ENCODE measurements at places on chromosomes 7 and 10.

GRCh38 chr7:1526271-1526754 lies 4.2 kb upstream of the MAFK start:
- DNase-seq, result no peak

- DNase-seq, result peak; percentile 73
Measured at GRCh38 chr10:132397671-132398565, 918 bp downstream of the PWWP2B start.

- DNase-seq, result no peak
Measured at GRCh38 chr7:87188930-87189329, 30.6 kb downstream of the TMEM243 start.

DNA sequence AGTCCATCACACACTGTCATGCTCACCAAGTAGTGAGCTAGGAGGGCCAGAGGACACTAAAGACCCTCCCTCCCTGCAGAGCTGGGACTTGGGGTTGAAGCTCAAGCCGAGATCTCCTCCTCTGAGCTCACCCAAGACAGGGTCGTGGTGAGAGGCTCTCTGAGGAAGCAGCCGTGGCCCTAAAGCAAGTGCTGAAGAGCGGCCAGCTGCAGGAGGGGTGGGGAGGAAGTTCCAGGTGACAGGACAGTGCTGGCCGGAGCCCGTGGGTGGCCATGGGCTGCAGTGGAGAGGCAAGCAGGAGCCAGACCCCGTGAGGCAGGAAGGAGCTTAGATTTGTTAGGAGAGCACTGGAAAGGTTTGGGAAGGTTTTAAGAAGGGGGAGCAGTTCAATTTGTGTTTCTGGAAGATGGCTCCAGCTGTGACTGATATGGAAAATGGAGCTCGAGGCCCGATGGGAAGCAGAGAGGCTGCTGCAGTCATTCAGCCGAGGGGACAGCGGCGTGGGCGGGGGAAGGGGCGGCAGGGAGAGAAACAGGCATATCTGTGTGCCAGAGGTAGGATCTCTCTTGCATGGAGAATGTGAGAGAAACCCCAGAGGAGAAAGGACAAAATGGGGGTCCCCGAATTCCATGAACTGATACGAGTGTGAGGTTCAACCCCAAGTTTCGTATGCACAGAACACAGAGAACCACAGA lies 26.9 kb upstream of the DNAAF5 start:
- no peak for DNase-seq

DNA sequence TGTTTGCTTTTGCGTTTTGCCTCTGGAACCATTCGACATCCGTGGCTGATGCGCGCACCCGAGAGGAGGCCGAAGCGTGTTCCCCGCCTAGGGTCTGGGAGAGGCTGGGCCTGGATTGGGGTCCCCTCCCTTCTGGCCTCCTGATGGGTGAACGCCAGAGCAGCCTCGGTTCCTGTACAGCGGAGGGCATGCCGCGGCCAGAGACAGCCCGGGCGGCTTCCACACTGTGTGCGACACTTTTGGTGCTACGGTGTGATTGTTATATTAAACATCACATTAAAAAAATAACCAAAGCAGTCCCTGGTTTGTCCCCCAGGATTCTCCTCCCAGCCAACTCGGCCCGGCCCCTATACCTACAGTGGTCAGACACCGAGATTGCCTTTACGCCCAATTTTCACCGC lies 3.7 kb upstream of the HOXA7 start:
- DNase-seq, result no peak

DNA sequence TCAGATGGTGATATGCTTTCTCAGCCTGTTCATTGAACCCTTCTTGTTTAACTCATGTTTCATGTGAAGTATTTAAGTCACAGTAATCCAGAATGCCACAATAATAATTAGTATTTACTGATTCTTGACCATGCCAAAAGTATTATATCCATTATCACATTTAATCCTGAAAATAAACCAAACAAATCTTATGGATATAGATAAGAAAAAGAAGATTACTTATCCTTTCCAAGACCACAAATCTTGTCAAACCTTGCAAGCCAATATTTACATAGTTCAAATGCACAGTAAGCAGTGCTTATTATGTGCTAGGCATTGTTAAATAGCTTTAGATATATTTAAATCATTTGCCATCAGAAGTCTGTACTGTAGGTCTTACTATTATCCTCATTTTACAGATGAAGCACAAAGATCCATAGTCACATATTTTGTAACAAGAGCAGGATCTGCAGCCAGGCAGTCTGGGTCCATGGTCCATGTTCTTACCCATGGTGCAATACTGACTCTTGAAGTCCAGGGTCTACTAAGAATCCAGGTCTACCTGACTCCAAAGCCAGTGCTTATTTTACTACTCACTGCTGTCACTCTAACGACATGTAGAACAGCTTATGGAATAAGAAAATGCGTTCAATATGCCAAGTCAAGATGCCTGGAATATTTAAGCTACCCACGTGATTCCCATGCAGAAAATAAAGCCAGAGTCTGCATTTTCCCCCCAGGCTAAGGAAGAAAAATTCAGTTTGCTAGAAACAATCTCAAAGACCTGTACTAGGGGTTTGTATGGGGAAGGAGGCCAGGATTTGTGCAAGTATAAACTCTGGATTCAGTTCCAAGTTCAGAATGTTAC lies 984.8 kb upstream of the LRRTM3 start:
- no peak for DNase-seq

GRCh38 chr10:63525021-63525420 lies 3.8 kb downstream of the REEP3 start:
- no peak for DNase-seq

DNA sequence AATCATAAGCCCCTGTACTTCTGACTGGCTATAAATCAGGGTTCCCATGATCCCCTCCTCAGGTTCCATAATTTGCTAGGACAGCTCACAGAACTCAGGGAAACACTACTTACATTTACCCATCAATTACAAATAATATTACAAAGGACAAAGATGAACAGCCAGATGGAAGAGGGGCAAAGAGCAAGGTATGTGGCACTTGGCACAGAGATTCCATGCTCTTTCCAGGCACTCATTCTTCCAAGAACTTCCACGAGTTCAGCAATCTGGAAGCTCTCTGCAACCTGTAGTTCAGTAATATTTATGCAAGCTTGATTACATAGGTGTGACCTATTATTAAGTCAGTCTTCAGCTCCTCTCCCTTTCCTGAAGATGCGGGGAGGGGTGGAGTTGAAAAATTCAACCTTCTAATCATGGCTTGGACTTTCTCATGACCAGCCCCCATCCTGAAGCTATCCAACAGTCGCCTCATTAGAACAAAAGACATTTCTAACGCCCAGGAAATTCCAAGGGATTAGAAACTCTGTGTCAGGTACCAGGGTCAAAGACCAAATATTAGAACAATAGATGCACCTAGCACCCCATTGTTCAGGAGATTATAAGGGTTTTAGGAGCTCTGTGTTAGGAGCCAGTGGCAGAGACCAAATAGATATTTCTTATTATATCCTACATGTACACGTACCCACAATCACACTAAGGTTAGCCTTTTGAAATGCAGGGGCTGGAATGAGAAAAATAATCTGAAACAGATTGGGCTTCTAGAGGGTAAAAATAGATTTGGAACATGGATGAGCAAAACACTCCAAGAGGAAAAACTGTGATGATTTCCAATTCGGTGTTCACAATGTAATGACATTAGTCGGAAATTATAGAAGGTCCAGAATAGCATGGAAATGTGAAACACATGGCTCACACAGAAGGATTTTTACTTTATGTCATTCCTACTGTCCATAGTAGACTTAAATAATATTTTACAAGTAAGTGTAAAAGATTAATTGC lies 7.0 kb downstream of the ANKMY2 start:
- DNase-seq, result no peak

- DNase-seq, result no peak
Measured at GRCh38 chr7:12315049-12315448, 88.6 kb downstream of the VWDE start.

DNA sequence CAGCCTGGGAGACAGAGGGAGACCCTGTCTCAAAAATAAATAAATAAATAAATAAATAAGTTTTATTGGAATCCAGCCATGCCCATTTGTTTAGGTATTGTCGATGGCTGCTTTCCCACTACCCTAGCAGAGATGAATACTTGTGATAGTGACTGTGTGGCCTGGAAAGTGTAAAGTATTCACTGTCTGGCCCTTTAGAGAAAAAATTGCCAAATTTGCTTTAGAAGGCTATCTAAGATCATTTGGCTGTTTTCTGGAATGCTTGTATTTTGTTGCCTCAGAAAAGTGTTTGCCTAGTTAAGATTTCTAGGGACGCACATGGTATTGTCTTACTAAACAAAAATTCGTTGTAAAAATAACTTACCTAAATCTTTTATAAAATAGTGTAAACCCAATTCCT lies 35.4 kb downstream of the CHN2 start:
- DNase-seq, result no peak

DNA sequence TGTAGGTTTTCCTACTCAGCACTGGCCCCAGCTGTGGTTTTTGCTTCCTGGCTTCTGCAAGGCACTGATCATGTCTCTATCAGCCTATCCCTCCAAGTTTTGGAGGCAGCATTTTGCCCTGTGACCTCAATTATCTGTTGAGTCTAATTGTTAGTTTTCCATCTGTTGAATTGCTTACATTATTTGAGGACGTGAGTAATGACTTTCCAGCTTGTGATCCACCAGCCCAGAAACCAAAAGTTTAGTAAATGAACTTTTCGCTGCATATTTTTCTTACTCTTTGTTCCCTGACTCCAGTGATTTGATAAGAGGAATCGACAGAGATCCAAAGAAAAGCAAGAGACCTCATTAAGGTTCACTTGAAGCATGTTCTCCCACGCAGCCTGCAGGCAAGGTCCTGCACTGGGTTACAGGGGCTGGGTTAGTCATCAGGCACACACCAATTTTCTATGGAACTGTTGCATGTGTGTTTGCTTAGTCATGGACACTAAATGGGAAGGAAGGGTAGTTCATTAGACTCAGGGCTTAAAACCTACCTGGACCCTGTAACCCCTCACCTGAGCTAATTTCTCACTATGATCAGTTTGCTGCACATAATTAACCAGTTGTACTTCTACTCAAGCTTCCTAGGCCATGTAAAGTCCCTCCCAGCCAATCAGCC lies 57.2 kb downstream of the AKR1E2 start:
- DNase-seq, result peak; percentile 22

GRCh38 chr7:134714470-134715205 lies 64.8 kb upstream of the CALD1 start:
- no peak for DNase-seq

DNA sequence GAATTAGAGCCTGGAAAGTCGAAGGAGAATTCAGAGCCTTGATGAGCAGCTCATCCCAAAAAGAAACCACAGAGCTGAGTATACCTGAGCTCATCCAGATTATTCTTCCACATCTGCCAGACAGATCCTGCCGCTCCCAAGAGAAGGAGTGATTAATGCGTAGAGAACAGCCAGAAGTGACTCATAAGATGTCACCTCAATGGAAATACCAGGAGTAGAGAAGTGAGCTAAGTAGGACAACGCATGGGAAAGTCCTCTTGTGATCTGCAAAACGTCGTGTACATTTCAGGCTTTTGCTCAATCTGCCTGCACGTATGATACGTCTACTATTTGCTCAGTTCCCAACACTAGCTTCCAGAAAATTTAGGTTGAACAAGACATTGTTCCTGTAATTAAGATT lies 230.5 kb upstream of the AUTS2 start:
- peak; percentile 28 for DNase-seq

DNA sequence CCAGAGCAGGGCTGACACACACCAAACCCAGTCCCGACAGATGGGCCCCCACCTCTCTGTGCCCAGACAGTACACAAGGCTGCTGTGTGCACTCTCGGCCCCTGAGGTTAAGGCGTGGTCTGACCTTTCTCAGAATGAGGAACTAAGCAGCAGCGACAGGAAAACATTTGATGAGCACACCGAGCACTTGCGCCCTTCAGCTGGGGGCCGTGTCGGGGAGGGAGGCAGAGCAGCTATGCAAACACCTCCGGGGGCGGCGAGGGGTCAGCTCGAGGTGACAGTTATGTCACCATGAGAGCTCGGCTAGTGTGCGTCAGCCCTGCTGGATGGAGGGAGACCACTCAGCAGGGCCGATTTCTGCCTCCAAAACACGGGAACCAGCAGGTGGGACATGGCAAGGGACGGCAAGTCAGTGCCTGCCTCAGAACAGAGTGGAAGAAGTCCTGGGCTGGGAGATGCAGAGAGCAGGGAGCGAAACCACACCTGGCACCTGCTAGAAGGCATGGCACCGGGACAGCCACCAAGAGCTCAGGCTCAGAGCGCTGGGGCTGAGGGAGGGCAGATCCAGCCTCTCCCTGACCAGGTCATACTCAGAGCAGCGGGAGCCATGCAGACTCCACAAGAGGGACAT lies 57.4 kb downstream of the CHST15 start:
- DNase-seq, result no peak

- DNase-seq, result no peak
Measured at GRCh38 chr7:87767827-87768226, 108.3 kb downstream of the SLC25A40 start.

DNA sequence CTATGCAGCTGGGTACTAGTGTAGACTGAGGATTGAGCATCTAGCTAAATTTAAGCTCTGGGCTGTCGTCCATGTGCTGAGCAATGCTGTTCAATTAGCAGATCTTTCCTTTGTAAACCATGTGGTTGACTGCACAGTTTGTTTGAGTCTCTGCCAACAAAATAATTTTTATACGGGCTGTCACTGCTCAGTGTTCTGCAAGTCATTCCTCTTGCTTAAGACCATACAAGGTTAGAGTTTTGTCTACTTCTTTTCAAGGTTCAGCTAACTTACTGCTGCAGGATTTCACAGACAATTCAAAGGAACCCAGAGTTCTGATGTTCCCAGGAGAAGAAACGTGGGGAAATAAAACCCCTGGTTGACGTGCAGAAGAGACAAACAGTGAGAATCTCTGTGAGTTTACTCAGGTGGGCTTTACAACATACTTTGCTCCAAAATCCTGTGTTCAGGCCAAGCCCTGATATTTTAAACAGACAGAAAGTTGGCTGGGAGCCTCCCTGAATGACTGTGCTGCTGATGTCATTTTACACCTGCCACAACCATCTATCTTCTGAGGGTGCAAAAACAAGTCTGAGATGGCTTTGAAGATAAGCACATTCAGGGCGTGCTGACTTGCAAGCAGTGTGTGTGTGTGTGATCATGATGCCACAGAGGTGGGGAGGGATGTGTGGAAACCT lies 177.1 kb upstream of the SVIL start:
- DNase-seq, result peak; percentile 89

- peak; percentile 65 for DNase-seq
Measured at GRCh38 chr10:58662314-58662713, 149.6 kb downstream of the BICC1 start.

DNA sequence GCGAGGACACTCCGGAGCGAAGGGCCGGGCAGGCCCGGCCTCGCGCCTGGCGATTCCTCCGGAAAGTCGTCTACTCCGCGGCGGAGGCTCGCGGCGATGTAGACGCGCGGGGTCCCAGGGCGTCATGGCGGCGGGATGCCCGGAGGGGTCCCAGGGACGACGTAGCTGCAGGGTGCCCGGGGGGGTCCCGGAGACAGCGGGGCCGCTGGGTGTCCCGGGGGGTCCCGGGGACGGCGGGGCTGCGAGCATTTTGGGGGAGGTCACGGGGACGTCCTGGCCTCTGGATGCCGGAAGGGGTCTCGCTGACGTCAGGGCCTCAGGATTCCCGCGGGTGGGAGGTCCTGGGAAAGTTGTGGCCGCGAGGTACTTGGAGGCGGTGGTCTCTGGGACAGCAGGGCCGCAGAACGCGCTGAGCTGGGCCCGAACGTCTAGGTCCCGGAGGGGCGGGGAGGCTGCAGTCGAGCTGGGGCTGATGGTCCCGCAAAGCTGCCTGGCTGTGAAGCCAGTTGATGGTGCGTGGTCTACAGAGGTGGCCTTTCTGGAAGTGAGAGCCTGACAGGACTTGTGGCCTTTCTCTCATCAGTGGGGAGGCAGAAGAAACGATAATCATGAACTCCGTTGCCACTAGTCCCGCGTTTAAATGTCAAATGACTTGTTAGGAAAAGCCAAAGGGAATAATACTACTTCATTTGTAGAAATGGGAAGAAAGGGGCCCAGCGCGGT lies 637 bp downstream of the HSPA14 start:
- DNase-seq, result peak; percentile 47
